ENCODE measurements at places on chromosomes 7 and 10.

DNA sequence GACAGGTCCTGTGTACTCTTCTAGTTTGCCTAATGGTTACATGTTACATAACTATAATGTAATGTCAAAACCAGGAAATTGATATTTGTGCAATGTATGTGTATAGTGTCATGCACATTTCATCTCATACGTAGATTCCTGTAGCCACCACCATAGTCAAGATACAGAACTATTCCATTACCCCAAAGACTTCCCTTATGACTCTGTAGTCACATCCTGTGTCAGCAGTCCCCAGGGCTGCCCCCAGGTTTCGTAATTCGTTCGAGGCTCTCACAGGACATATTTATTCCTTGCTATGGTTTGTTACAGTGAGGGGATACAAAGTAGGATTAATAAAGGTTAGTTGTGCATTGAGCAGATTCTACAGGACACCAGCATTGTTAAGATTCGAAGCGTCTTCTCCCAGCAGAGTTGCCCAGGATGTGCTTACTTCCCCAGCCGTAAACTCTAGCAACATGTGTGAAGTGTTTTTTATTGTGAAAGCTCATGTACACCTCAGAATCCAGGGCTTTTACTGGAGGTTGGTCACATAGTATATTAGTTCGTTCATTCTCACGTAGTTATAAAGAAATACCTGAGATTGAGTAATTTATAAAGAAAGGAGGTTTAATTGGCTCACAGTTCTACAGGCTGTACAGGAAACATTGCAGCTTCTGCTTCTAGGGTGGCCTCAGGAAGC, 18.6 kb downstream of the RABGEF1 start:
- no peak for DNase-seq

DNA sequence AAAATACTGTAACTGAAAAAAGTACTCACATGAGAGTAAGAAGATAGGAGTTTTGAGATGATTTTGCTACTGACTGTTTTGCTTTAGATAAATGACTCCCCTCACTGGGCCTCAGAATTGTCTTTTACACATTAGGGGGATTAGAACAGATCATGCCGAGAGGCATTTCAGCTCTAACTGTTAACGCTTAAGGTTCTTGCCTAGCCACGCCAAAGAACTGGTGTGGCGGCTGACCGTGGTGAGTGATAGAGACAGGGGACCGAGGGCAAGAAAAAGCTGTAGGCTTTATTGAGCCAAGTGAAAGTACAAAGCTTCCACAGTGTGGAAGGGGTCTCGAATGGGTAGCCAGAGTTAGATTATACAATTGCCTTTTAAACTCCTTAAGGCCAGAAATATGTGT, 368.5 kb upstream of the MYO3A start:
- DNase-seq, result no peak

- no peak for DNase-seq
Measured at GRCh38 chr7:33982425-33982786, 77.1 kb downstream of the BMPER start.

GRCh38 chr7:154640266-154640865, 362.6 kb downstream of the PAXIP1 start:
- DNase-seq, result no peak

DNA sequence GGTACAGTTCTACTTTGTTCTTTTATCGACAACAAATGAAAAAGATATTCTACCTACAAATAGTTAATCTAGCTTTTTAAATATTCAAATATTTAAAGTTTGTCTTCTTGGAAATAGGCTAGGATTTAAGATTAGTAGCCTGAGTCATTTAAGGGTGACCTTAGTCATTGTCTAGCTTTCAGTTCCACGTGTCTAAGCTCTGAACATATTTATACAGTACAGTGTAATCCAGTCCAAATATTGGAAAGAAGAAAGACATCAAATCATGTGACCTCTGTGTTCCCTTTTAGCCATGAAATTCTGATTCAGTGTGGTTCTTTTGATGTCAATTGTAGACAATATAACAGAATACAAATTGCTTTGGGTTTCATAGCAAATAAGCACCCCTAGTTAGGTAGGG, 121.1 kb downstream of the MALRD1 start:
- DNase-seq, result no peak

DNA sequence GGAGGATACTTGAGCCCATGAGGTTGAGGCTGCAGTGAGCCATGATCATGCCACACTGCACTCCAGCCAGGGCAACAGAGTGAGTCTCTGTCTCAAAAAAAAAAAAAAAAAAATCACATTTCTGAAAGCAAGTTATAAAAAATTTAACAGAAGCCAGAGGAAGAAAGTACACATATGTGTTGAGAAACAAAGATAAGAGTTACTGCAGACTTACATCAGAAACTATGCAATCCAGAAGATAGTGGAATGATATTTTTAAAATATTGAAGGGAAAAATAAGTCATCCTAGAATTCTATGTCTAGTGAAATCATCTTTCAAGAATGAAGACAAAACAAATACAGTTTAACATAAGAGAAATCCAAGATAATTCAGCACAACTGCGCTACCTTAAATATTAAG, 46.9 kb downstream of the ZNF518A start:
- DNase-seq, result no peak
